Stimulated activated naive CD8-positive, alpha-beta T cell treated with anti-CD3 and anti-CD28 coated beads, Interleukin-15, Interleukin-2, amounts not matched to agents 100 U/mL and 50 U/mL, for 24 hours (primary cell): ENCODE measurements at places on chromosomes 1 and 21.

DNA sequence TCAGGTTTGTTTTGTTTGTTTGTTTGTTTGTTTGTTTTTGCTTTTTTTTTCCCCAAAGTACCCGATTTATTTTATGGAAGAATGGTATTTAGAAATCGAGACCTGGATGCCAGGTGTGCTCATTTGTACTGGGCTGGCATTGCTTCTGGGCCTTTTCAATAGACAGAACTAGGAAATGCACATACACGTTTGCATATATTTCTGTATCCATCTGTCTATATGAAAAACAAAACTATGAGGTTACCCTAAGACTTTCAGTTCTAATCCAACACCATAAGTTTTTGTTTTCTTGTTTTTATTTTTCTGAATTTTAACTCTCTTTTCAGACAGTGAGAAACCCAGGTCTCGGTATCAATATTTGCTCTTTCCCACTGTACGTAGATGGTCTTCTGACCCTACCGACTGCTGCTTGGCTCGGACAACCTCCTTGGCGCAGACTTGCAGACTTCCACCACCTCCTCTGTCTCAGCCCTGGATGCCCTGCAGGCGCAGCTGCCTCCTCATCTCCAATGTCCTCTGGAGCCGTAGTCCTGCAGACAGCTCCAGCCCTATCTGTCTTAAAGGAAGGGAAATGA, 171.7 kb downstream of the NEK7 start:
- no peak for DNase-seq

DNA sequence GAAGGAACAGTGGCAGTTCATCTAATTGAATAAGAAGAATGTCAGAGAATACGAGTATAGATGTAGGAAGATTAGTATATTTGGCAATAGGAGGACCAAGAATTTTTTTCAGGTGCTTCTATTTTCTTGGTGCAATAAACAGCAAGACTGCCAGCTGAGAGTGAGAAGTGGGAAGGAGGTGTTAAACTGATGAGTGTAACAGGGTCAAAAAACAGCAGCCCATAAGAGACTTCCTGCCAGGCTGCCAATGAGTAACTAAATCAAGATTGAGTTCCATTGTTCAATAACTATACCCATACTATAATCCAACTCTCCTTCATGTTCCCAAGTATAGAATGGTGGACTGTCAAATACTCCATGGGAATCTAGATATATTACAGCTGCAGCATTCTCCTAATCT, 28.7 kb downstream of the LYST start:
- no peak for DNase-seq

- no peak for DNase-seq
Observed at GRCh38 chr1:51833700-51834099, 44.8 kb downstream of the NRDC start.

DNA sequence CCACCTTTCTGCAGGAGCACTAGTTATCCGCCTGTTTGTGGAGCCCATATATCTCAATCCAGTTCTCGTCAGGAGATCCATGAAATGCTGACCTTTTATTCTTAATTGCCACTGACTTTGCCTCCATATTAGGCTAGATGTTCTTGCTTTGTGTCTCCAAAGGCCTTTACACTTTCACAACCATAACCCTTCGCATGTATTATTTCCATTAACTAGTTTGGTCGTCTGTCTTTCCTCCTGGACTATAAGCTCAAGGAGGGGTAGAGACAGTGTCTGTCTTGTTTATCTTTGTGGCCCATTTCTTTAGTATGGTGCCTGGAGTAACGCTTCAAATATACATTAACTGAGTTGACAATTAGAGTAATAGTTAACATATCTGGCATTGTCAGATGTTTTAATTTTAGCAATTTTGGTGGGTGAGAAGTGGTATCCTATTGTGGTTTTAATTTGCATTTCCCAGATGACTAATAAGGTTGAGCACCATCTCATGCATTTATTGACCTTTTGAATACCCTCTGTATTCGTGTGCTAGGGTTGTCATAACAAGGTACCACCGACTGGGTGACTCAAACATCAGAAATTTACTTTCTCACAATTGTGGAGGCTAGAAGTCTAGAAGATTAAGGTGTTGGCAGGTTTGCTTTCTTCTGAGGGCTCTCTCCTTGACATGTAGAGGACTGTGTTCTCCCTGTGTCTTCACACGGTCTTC, 21.7 kb upstream of the IL12RB2 start:
- peak; percentile 17 for DNase-seq

GRCh38 chr1:85494074-85494903, 29.3 kb upstream of the DDAH1 start:
- DNase-seq: no peak

DNA sequence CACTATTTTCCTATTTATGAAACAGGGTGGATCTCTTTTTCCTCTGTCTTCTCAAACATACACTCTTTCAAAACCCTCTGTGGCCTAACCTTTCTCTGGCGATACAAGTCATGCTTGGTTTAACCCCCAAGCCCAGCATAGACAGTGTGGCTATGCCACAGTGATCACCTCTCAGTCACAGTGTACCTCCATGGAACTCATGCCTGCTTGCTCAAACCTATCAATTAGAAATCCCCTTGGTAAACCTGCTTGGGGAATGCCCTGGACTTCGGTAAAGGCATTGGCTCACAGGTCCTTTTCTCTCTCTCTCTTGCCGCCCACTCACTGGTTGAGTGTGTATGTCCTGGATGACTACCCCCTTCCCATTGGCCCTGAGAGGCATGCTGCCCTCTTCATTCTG, 147.5 kb downstream of the CYYR1 start:
- no peak for DNase-seq

GRCh38 chr1:215458104-215458503, 109.0 kb upstream of the KCTD3 start:
- DNase-seq: no peak

- DNase-seq: no peak
Observed at GRCh38 chr1:7192453-7192852, 407.2 kb downstream of the CAMTA1 start.

DNA sequence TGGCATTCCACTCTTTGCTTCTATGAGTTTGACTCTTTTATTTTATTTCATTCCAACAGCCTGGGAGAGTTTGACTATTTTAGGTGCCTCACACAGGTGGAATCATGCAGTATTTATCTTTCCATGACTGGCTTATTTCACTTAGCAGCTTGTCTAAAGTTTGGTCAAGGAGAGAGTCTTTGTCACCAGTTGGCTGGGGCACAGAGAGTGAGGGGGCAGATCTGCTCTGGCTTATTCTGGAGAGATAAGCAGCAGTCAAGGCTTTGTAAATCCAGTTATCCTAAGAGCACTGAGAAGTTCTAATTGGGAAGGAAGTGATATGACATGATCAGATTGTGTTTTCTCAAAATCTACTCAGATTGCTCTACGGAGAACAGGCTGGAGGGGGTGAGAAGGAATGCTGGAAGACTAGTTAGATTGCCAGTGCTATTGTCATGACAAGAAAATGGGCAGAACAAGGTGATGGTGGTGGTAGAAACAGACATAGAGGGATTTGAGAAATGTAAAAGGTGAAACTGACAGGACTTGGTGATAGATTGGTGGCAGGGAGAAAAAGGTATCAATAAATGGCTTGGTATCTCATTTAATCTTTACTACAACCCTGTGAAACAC, 12.1 kb upstream of the CTTNBP2NL start:
- no peak for DNase-seq

- no peak for DNase-seq
Observed at GRCh38 chr1:56411484-56412180, 167.7 kb downstream of the PLPP3 start.

DNA sequence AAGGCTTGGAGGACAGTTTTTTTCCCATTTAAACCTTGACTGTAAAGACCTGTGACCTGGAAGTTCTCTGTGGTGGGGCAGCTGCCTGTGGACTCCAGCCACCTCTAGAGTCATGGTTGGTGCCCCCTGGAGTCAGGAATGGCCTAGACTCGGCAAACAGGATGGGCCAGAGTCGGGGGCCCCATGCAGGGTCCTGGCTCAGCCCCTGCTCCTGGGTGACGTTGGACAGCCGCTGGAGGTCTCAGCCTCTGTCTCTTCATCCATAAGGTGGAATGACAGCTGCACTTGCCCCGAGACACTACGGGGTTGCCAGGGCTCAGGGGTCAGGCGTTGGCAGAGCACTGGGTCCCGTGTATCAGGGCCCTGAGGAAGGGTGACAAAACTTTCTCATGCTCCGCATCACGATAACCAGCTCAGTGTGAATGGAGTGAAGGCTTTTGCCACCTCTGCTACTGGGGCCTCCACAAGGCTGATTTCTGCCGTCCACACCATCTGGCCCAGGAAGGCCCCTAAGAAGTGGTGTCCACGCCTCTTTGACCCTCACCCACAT, 58.5 kb upstream of the TTC34 start:
- no peak for DNase-seq

- no peak for DNase-seq
Observed at GRCh38 chr1:186834399-186834958, 5.7 kb downstream of the PLA2G4A start.

GRCh38 chr21:27519361-27519760, 552.5 kb upstream of the ADAMTS5 start:
- no peak for DNase-seq

DNA sequence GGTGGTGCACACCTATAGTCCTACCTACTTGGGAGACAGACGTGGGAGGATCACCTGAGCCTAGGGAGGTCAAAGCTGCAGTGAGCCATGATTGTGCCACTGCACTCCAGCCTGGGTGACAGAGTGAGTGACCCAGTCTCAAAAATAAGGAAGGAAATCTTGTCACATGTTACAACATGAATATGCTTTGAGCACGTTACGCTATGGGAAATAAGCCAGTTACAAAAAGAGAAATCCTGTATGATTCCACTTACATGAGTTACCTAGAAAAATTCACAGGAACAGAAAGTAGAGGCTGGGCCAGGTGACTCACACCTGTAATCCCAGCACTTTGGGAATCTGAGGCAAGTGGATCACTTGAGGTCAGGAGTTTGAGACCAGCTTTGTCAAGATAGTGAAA, 6.7 kb upstream of the PADI6 start:
- no peak for DNase-seq

DNA sequence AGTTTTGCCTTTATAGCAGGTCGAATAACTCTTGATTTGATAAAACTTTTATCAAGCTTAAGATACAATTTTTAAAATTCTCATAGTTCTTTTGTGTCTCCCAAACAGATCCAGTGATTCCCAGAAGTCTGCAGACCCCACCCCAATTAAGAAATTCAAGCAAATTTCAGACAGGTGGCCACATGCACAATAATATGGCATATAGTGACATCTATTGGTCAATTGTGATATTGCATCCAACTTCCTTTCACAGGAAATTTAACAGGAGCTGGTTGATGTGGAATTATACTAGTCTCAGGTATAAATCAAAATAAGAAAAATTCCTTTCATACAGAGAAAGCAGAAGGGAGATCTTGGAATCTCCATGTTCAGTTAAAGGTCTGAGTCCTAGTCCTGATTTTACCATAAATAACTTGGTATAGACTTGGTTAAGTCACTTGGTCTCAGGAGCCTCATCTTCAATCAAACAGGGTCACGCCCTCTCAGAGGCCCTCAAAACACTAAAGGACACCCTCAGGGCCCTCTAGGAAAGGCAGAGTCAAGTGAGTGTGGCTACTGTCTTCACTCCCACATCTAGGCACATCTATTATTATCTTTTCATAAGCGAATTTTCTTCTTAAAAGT, 24.1 kb downstream of the PIGM start:
- no peak for DNase-seq

DNA sequence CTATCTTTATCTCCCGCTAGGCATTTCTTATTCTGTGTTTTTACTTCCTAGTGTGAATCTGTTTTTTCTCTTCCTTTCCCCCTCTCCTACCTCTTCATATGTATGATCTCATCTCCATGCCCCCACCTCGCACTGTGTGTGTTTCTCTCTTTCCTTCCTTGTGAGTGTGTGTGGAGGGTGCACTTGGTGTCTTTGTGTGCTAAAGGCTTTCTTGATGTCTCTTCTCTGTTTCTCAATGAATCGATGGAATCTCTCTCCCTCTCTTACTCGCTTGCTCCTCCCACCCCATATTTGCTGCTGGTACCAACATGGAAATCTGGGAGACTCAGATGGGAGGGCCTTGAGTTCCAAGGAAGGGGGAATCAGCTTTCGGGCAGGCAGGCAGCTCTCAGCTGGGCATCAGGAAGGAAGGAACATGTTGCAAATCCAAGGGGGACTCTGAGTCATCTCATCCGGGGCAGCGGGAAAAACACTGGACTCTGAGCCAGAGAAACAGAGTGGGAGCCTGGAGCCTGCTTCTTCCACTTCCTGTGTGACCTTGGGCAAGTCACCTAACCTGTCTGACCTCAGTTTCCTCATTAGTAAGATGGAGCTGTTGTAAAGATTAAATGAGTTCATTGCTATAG, 147.5 kb downstream of the PTPRU start:
- DNase-seq: no peak

- no peak for DNase-seq
Observed at GRCh38 chr1:200708769-200709168, 29.9 kb upstream of the CAMSAP2 start.

DNA sequence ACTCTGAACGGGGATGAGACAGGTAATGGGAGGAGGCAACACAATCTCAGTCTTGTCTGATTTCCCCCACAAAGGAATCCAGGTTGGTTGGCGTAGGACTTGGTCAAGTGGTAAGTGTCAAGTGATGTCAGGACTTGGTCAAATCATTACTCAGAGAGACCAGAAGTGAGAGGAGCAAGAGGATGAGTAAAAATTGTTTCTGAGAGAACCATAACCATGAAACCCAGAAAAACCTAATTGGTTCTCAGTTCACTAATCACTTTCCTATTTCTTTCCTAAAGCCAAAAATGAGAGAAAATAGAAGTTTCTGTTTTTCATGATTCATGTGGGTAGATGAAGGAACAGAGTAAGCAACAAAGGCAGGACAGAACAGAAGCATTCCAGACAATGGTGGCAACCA, 5.0 kb downstream of the PHC2 start:
- no peak for DNase-seq

- no peak for DNase-seq
Observed at GRCh38 chr21:14541841-14542490, 4.1 kb downstream of the SAMSN1 start.

DNA sequence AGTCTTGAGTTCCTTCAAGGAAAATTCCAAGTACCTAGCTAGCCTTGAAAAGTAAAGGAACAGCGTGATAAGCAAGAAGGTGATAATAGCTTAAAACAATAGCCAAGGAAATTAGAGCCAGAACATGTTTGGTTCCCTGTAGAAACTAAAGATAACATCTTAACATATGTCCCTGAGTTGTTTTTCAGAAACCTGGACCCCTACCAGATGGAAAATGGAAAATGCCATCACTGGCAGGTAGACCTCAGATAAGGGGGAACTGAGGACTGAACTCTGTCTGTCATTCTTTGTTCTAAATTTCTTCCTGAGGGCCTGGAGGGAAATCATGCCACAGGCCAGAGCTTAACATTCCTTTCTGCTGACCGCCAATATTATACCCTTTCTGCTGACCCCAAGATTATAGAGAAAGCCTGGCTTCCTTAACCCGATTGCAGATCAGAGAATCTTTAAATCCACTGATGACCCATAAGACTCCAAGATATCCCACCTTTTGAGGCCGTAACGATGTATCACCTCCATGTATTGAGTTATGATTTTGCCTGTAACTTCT, 23.4 kb downstream of the CNIH3 start:
- no peak for DNase-seq

- DNase-seq: no peak
Observed at GRCh38 chr21:38651570-38651969, 153.3 kb upstream of the ERG start.
